SJSA1 (cell line): ENCODE measurements at places on chromosomes 13 and 19. TPM values are rescaled to one million over a fixed set of nuclear protein-coding genes. Genes with fewer than 3 reads are reported as not detected.

DNA sequence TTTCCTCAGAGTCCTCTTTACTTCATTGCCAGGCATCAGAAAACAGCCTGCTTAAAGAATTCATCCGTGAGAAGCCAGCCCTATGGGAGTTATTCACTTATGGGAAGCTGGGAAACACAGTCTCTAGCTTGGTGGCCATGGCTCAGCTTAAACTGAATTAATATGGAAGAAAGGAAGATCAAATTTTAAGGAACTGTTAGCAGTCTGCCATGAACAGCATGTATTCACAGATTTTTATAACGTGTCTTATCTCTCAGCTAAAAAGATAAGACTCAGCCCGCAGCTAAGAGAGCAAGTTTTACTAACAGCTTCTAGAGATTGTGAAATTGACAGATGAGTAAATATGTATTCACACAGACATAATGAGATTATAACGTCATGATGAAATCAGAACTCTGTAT lies 253.7 kb upstream of the RXFP2 start:
- H3K36me3 ChIP-seq = no peaks in the 10 kb centered on the region
- no peak overlapping the region for H3K4me3 ChIP-seq
- 0 out of 2 replicates have a peak, but pooled peaks cover 3% of the 10 kb centered on the region for H3K27me3 ChIP-seq
- H3K4me1 ChIP-seq = no peaks in the 10 kb centered on the region

GRCh38 chr13:34300559-34300958 lies 482.6 kb downstream of the RFC3 start:
- H3K4me3 ChIP-seq = peak overlapping the region; percentile 1; the same call in 1 of the 2 replicates
- DNase-seq = peak; percentile 50
- H3K27me3 ChIP-seq = no peaks in the 10 kb centered on the region
- no peaks in the 10 kb centered on the region for H3K36me3 ChIP-seq
- H3K4me1 ChIP-seq = peaks cover 8% of the 10 kb centered on the region
- H3K27ac ChIP-seq = no peak overlapping the region

DNA sequence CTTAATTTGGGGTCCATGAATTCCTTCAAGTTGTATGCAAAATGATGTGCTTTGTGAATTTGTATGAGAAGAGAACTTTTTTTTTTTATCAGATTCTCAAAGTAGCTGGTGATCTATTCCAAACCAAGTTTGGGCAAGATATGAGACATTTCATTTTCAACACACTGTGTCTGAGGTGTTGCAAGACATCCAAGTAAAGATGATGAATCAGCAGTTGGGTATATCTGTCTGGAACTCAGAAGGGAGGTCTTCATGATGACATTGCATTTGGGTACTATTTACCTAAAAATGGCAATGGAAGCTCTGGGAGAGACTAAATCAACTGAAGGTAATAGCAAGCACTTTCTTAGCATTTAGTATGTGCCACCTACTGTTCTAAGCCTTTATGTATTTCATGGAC lies 2.8 kb downstream of the FAM124A start:
- DNase-seq = no peak
- H3K27ac ChIP-seq = no peak overlapping the region
- peaks cover 36% of the 10 kb centered on the region for H3K27me3 ChIP-seq
- no peaks in the 10 kb centered on the region for H3K36me3 ChIP-seq

DNA sequence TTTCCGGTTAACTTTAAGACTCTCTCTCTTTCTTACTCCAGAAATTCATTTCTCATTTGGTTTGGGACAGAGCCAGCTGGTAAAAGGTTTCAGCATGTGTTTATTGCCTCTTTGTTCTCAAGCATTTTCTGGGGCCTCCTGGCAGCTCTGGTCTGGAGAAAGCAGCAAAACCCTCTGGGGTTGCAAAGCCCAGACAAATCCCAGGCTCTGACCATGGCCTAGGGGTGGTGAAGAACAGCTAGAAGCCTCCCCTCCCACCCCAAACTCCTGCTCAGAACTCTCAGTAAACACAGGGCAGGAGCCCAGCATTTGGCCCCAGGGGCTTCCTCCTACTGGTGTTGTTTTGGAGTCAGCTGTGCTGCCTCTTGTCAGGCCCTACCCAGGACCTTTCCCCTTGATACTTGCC lies 124.2 kb upstream of the SERP2 start:
- no peaks in the 10 kb centered on the region for H3K27me3 ChIP-seq
- no peaks in the 10 kb centered on the region for H3K36me3 ChIP-seq
- peaks cover 28% of the 10 kb centered on the region for H3K4me1 ChIP-seq
- peak overlapping the region; percentile 23; the same call in 1 of the 2 replicates for H3K27ac ChIP-seq

Gene USHBP1
- not detected in 2 replicates for total RNA-seq
